ENCODE measurements at places on chromosomes 4 and X.

GRCh38 chr4:164761746-164762275 is 7.9 kb downstream of the SMIM31 start:
- no peak for DNase-seq

DNA sequence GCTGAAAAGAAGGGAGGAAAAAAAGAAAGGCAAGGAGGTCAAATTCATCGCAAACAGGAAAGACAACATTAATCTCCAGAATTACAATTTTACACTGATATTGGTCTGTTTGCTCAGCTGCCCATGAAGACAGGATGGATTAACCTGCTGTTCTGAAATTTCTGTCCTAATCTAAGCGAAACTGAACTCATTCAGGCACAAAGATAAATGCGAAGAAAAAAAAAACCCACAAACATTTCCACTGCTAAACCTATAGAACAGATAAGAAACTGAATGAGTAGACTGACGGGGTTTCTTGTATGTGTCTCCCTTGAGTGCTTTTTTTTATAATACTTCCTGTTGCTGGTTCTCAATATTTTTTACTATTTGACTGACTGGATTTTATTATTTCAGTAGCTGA is 251.8 kb upstream of the FTHL17 start:
- no peak for DNase-seq

DNA sequence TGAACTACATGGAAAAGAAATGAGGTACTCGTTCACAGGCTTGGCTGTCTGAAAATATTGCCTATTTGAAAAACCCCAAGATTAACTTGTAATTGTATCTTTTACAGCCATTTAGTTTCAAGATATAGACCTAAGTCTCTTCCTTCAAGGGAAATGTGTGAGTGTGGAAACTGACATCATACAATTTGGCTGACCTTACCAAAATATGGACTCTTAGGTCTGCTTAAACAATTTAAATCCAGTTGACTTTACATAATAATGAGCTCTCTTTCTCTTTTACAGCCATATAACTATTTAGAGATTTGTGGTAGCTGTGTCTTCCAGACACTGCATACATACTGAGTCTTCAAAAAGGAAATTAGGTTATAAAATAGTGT is 186.9 kb downstream of the NR3C2 start:
- no peak for DNase-seq

DNA sequence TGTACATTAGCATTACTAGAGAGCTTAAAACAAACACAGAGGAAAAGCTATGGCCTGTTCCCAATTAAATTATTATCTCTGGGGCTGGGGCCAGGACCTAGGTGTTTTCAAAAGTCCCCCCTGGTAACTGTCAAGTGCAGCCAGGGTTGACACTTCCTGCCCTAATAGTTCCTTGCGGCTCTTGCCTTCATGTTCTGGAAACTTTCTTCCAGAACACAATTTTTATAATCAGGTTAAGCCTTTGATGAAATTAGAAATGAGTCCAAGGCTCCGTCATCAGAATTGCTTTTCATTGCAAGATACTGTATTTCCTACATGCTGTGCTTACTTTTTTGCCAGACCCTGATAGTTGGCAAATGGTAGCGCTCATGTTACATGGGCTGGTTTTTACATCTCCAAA is 229.6 kb downstream of the UNC5C start:
- no peak for DNase-seq

- no peak for DNase-seq
Measured at GRCh38 chr4:76074468-76074867, at the start of gene ART3. ART3 (plus strand) TSS chr4:76074709; CDS start chr4:76075890, 1,181 bp downstream.

DNA sequence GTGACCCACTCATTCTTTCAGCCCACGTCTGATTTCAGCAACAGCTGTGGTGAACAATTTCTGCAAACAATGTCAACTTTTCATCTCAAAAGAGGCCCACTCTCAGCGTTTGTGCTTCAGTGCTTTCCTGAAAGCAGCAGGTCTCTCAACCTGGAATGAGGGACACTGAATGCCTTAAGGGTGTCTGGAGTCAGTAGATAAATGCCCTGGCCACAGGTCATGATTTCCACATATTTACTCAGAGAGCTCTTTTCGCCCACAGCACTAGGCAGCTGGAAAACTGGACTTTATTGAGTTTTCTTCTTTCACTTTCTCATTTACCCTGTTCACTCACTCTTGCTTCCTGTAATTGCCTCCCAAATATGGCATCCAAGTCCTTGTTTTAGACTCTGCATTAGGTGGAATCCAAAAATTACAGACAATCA is 52.8 kb downstream of the NPFFR2 start:
- no peak for DNase-seq

- no peak for DNase-seq
Measured at GRCh38 chr4:167811958-167812357, 280.4 kb upstream of the ANXA10 start.

Measured in anterior cingulate cortex (tissue), 58 donors.